ENCODE measurements at places on chromosomes 12 and 14. TPM values are rescaled to one million over a fixed set of nuclear protein-coding genes. Genes with fewer than 3 reads are reported as not detected.

Gene OR4E2
- not detected for polyA plus RNA-seq

DNA sequence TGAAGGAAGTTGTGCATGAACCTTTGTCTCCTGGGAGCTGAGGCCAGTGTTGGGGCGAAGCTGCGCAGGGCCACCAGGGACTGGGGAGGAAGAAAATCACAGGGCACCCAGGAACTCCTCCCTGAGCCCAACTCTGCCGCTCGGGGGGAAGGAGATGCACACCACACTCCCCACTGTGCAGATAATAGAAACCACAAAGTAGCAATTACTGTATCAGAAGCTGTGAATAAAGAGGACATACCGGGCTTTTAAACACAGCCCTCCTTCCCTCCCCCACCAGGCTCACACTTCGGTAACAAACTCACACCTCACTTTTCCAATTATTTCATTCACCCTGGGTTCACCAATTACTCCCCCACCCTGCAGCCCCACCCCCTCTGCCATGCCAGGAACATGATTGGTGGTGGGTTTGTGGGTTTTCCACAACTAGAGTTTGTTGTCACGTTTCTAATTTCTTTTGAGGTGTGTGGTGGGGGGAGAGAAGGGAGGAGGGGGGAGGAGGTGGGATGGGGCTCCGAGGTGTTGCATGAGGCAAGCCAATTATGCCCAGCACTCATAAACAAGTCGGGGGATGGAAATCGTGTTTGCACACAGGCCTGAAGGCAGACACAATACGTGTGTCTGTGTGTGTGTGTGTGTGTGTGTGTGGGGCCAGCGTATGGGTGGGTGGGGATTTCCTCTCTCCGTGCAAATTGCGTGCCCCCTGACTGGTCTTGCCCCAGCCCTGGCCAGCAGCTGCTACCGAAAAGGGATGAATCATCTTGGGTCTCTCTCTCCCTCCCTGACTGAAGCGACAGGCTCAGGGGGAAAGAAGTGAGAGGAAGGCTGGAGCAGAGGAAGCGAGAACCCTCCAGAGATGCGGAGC lies 103.3 kb downstream of the RBM19 start:
- H3K36me3 ChIP-seq, result no peaks in the 10 kb centered on the region
- H3K27me3 ChIP-seq, result peaks cover 4% of the 10 kb centered on the region
- H3K4me3 ChIP-seq, result peak overlapping the region; percentile 57
- peak overlapping the region; percentile 87 for H3K27ac ChIP-seq
- H3K4me1 ChIP-seq, result peaks cover 32% of the 10 kb centered on the region

DNA sequence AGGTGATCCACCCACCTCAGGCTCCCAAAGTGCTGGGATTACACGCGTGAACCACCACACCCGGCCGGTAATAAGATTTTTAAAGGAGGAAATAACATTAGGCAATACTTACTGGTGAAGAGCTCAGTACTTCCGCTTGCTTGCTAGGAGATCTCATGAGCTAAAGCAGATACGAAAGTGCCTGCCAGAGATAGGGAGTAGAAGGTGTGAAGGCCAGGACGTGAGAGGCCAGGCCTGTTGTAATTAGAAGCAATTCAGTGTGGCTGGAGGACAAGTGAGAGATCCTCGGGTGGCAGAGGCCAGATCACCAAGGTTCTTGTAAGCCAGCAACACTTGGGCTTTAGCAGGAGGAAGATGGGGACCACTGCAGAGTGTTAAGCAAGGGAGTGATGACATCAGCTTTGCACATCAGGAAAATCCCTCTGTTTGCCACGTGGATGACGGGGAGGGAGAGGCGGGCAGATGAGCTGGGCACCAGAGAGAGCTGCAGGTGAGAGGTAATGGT lies 7.6 kb downstream of the TECPR2 start:
- no peaks in the 10 kb centered on the region for H3K36me3 ChIP-seq
- no peak overlapping the region for H3K4me3 ChIP-seq
- H3K4me1 ChIP-seq, result peaks cover 36% of the 10 kb centered on the region

DNA sequence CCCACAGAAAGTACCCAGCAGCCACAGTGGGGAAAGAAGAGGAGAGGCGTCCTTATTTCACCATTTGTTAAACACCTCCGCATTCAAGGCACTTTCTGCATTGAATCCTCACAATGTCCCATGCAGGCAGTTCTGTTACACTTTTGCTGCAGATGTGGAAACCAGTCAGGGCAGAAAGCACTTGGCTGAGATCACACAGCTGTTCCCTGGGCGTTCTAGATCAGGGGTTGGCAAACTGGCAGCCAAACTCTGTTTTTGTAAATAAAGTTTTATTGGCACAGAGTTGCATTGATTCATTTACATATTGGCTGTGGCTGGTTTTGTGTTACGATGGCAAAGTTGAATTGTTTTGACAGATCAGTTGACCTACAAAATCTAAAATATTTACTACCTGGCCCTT lies 20.1 kb downstream of the FOXN4 start:
- H3K27me3 ChIP-seq, result peaks cover 4% of the 10 kb centered on the region
- no peaks in the 10 kb centered on the region for H3K4me1 ChIP-seq
- no peaks in the 10 kb centered on the region for H3K36me3 ChIP-seq
- no peak for DNase-seq

- no peak for DNase-seq
- peaks cover 18% of the 10 kb centered on the region for H3K4me1 ChIP-seq
- no peak overlapping the region for H3K4me3 ChIP-seq
- H3K36me3 ChIP-seq, result peaks cover 3% of the 10 kb centered on the region
- no peaks in the 10 kb centered on the region for H3K27me3 ChIP-seq
- H3K27ac ChIP-seq, result no peak overlapping the region
These were observed 50.6 kb downstream of the NCOR2 start for GRCh38 chr12:124516850-124517249.

Data from immature natural killer cell (primary cell).